ENCODE measurements at places on chromosomes 3 and 15.

DNA sequence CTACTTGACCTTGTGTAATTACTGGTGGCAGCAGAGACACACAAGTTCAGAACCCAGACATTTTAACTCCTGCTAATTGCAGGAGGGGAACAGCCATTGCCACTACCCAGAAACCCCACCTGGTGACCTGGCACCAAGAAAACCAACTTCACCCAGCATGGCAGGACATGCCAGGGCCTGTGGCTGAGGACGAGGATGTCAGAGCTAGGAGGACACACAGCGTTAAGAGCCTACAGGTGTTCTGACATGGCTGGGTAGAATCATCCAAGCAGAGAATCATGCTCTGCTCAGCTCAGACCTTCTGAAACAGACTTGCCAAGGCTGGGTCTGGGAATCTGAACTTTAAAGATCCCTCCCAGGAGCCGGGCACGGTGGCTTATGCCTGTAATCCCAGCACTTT lies 11.7 kb upstream of the SPATA12 start:
- no peak for DNase-seq

- no peak for DNase-seq
These were observed 20.1 kb downstream of the FAM3D start for GRCh38 chr3:58646503-58646902.

GRCh38 chr3:189983612-189984011 lies 137.1 kb downstream of the P3H2 start:
- DNase-seq = no peak

DNA sequence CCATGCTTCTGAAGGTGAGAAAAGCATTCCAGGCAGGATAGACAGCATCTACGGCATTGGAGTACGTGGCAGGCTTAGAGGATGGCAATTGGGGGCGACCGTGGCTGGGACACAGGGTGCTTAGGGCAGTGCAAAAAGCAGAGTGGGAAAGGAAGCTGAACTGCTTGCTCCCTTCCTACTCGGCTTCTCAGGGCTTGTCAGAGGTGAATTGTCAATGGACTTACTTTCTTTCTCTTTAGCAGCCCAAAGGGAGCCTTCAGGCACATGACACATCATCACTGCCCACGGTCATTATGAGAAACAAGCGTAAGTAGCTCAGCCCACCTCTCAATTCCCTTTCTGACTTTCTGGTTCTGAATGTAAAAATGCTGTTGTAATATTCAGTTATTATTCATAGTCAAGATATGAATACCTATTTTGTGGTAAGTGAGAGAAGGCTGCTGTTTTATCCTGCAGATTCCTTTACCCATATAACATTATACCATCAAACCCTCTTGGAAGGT lies 84.3 kb downstream of the KLHL25 start:
- no peak for DNase-seq

GRCh38 chr15:69554279-69554961 lies 101.8 kb downstream of the RPLP1 start:
- peak; percentile 71 for DNase-seq

- DNase-seq = peak; percentile 28
These were observed 1.8 kb downstream of the SETD2 start for GRCh38 chr3:47161983-47162696.

DNA sequence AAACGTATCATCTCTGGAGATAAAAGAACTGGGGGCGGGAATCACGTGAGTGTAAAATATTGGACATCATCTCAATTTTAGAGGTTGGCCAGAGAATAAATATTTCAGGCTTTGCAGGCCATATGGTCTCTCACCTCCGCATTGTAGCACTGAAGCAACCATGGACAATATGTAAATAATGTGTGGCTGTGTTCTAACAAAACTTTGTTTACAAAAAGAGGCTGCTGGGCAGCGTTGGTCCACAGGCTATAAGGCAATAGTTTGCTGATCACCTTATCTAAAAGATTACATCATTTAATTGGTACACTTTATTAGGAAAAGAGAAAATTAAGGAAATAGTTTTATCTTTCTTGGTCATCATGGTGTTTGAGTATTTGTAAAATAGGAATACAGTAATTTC lies 22.5 kb upstream of the SHC4 start:
- no peak for DNase-seq

DNA sequence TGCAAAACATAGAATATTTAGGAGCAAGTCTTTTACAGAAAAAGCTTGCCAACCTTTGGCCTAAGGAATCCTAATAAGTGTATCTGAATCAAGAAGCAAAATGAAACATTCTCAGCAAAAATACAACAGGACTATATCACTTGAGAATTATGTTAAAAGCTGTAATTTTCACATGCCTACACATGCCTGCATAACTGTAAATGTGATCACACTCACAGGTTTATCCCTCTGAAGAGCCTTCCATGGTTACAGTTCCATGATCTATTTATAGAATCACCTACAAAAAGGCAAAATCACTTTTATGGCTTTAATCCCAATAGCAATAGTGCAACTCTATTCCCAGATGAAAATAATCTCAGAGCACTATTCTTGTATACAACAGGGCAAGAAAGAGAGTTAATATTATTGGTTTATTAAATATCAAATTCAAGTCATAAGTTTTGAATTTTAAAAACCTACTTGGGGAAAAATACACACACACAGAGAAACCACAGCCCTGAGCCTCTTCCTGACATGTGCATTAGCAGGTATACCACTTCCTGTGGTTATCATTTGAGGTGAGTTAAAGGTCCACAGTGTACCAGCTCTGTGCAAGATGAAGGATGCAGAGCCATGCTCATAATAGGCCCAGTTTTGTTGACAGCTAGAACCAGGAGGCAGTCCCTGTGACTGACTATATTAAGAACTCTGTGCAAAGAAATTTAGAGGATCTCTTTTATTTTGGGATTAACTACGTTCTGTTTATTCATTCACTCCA lies 252.5 kb upstream of the TGFBR2 start:
- no peak for DNase-seq

- DNase-seq = no peak
These were observed 767 bp downstream of the WDR48 start for GRCh38 chr3:39052583-39052982.

DNA sequence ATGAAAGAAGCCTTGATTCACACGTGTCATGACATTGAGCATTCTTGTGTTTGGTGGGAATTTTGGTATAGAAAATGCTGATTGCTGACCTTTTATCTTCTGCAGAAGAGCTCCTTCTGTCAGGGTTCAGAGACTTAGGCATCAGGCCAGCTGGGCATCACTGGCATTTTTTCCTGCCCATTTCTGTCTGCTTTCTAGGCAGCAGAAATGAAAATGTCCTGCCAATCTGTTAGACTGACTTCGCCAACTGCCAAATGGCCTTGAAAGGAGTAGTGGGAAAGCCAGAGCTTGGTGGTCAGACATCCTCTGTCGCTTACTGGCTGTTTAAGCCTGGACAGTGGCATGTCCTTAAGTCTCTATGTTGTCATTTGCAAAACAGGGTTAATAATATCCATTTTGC lies 57.4 kb downstream of the EEFSEC start:
- no peak for DNase-seq

DNA sequence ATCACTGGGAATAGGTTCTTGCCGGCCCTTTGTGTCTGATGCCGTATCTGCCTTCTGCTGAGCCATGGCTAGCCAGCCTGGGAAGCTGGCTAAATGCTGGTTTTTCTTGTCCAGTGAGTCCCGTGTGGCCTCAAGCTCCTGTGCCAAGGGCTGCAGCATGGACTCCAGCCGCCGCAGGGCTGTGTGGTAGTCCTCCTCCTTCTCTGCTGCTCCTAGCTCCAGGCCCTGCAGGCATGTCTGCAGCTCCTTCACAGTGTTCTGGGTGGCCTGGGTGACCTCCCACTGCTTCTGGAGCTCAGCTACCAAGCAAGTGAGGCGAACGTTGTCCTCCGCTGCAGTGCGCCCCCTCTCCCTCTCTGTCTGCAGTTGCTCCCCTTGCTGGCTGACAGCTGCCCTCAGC lies 24.9 kb downstream of the CXCR6 start:
- no peak for DNase-seq

DNA sequence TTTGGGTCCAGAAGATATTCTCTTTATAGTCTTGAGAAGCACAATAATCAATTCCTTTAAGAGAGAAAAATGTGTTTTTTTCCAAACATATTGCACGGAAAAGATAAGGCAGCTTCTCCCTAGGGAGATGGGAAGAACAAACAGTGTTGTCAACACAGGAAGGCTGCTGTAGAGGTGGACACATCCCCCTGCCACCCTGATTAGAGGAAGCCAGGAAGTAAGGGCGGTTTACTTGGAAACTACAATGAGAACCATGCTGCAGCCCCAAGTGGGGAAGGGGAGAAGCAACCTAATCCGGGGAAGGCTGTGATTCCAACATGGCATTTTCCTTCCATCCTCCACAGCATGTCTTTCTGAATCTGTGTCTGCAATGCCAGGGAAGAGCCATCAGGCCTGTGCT lies 256.9 kb upstream of the TGFBR2 start:
- DNase-seq = no peak

DNA sequence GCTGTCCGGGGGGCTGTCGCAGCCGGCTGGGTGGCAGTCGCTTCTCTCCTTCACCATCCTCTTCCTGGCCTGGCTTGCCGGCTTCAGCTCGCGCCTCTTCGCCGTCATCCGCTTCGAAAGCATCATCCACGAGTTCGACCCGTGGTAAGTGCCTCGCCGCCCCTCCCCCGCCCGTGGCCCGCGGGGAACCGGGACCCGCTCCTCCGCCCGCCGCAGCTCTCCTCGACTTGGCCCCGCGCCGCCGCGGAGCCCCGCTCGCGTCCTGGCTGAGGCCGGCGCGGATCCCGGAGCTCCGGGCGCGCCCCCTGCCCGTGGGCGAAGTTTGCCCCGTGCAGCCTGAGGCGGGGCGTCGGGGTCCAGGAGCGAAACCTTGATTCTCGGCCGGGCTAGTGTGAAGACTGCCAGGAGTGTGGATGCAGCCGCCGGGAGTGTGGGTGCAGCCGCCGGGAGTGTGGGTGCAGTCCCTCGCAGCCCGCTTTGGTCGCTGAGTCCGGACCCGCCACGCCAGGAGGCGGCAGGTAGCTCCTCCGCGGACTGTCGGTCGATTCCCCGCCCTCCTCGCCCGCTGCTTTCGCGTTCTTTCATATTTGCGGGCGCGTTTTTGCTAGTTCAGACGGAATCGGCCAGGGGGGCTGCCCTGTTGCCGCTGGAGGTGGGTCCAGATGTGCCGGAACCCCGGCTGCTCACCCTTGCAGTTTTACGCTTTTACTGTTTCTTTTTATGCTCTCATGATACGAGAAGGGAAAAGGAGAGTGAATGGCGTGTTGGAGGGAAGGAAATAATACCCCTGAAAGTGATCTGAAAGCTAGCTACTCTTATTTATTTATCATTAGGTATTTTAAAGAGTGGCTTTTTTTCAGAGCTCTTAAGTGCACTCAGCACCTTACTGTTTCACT lies 692 bp downstream of the STT3B start:
- no peak for DNase-seq

DNA sequence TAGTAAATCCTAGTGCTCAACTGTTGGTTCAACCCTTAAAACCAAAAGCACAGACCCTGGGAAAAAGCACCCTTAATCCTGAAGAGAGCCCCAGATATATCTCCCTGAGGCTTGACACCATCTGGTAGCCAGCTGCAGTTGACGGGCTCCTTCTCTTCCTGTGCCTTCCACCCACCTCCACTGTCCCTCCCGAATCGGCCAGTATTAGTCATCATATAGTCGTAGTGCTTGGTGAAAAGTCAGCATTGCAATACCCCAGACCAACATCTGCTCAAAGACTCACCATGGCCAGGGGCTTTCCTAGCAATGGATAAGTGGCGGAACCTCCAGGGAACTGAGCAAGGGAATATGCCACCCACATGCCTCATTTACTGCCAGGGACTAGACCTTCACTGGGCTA lies 125.6 kb upstream of the CRBN start:
- DNase-seq = no peak

- no peak for DNase-seq
These were observed 262.3 kb upstream of the LYSMD4 start for GRCh38 chr15:99995543-99995942.

- no peak for DNase-seq
These were observed 85.4 kb upstream of the SUCLG2 start for GRCh38 chr3:67739851-67740250.

DNA sequence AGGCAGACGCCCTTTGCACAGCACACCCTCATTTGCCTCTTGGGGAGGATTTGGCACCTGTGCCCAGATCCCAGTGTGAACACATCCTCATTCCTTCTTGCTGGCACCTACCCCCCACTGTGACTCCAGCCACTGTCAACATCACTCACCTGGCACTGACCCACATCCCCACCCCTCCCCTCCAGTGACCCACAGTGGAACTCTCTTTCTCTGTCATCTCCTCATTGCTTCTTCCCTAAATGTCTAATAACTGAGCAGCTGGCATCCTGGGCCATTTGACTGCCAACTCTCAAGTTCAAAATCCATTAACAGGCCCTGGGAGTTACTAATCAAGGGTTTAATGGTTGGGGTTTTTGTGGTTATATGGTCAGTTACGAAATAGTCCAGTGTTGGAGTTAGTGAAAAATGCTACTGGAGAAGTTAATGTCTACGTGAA lies 14.4 kb downstream of the SNAPC5 start:
- no peak for DNase-seq

DNA sequence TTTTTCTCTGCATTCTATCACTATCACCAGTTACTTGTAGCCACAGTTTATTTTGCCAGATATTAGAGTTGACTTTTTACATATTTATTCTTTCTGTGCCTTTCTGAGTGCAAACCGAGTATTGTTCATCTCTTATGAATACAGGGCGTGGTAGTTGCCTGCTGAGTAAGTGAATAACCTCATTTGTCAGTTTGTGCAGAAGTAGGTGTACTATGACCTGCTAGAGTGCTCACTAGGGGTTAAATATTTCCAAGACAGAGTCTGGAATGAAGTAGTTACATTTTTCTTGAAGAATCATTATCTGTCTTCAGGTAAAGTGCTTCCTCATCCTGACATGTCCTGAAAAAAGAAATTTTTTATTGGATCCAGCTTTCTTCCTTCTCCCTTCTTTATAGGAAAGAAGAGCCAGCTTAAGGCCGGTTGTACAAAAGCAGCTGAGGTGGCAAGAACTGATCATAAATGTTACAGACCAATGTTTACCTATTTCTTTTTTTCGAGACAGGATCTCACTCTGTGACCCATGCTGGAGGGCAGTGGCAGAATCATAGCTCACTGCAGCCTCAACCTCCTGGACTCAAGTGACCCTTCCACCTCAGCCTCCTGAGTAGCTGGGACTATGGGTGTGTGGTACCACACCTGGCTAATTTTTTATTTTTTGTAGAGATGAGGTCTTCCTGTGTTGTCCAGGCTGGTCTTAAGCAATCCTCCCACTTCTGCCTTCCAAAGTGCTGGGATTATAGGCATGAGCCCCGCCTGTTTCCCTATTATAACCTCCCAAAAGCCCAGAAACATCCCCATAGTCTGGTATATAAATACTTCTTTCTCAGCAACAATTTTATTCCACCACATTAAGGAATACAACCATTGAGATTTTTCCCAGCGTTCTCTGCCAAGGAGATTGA lies 182.5 kb downstream of the TPRG1 start:
- no peak for DNase-seq

- no peak for DNase-seq
These were observed 9.5 kb downstream of the RAB6B start for GRCh38 chr3:133886031-133886722.

Data from pons (tissue), 1 donor.